ENCODE measurements at places on chromosomes 7 and 10. TPM values are rescaled to one million over a fixed set of nuclear protein-coding genes. Genes with fewer than 3 reads are reported as not detected.

The BTRC gene
- total RNA-seq: 11.5 TPM

The CALHM1 gene
- not detected for total RNA-seq

The DKK1 gene
- total RNA-seq: 90.9 TPM

The PALD1 gene
- 1.8 TPM for total RNA-seq

The SPDYE6 gene
- not detected for total RNA-seq

The ZNF425 gene
- total RNA-seq: 7.0 TPM

The HABP2 gene
- not detected for total RNA-seq

The RTKN2 gene
- 2.1 TPM for total RNA-seq

The PAPOLB gene
- 0.39 TPM for total RNA-seq

The GNGT1 gene
- not detected for total RNA-seq

The FEZF1 gene
- not detected for total RNA-seq

The PRSS37 gene
- not detected for total RNA-seq

The HOXA4 gene
- 1.7 TPM for total RNA-seq

The DLD gene
- total RNA-seq: 77.0 TPM

The GFRA1 gene
- 22.7 TPM for total RNA-seq

The AOAH gene
- total RNA-seq: not detected

The FRMD4A gene
- total RNA-seq: 4.6 TPM

The SCIN gene
- total RNA-seq: 3.6 TPM

The SPRN gene
- total RNA-seq: 0.11 TPM

The BHLHA15 gene
- total RNA-seq: 0.26 TPM

The LRRC17 gene
- total RNA-seq: 1.6 TPM

The BMI1 gene
- total RNA-seq: 79.6 TPM
